ENCODE measurements at places on chromosomes 11 and 22.

- DNase-seq = no peak
These were observed 81.5 kb upstream of the BID start for GRCh38 chr22:17855572-17856290.

GRCh38 chr11:120835601-120836228, 188.2 kb upstream of the TBCEL start:
- DNase-seq = no peak

DNA sequence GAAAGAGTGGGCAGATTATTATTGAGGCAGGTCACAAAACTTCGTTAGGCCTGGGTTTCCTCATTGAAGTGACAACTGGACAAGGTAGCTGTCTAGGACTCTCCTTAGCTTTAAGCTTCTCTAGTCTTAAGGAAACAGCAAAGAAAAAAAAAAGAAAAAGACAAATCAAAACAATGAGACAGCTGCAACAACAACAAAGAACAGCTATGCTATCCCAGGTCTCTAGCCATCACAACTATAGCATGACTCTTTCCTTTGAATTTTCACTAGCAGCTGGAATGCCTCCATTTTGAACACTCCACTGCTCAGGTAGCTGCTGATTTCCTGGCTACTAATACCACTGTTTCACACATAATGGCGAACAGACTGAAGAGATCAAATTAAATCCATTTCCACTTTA, 302.4 kb upstream of the SORL1-AS1 start:
- DNase-seq = no peak

- no peak for DNase-seq
These were observed 26.1 kb upstream of the CARD16 start for GRCh38 chr11:105071089-105071732.

DNA sequence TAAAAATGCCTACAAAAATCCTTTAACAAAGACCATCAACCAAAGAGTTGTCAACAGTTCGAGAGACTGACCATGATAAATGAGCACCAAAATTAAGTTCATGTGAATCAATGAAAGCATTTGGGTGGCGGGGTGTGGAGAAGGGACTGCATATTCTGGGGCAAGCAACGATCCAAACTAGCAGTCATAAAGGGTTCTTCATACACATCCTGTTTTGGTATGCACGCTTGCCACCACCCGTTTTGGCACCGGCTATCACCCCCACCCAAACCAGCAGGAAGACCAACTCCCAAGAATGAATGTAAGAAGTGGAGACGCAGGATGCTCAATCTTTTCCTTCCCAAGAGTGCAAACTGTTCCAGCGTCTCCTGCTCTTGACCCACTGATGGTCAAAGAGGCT, 80.8 kb downstream of the SGSM3 start:
- DNase-seq = no peak

- DNase-seq = peak; percentile 64
These were observed 22.4 kb downstream of the MMP10 start for GRCh38 chr11:102757823-102758549.

- no peak for DNase-seq
These were observed 1.2 kb upstream of the ARHGAP20 start for GRCh38 chr11:110713449-110713776.

DNA sequence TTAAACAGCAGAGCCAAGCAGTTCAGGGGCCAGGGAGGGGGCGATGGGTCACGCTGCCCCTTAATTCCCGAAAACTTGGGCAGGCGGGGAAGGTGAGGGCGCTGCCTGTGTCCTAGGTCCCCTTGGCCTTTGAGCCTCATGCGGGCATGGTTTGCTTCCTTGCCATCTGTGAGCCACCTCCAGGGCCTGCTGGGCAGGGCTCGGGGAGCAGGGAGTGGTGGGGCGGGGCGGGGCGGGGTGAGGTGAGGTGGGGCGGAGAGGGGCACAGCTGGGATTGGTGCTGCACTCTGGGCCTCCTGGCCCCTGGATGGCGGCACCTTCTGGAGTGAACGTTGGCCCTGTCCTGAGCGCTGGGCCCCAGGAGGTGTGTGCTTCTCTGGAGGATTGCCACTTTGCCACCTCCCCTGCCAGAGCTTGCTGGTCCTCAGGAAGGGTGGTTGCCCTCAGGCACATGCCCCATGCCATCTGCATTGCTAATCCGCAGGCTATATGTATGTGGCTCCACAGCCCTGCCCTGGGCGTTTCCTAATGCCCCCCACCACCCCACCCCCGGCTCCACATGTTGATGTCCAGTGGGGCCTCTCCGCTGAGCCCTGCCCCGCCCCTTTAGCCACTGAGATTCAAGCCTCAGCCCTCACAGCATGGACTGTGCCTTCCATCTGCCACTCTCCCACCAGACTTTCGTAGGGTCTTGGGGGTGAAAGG, 352.5 kb downstream of the TBC1D22A start:
- DNase-seq = no peak

- DNase-seq = no peak
These were observed 682.5 kb upstream of the CCDC179 start for GRCh38 chr11:23542816-23543215.

DNA sequence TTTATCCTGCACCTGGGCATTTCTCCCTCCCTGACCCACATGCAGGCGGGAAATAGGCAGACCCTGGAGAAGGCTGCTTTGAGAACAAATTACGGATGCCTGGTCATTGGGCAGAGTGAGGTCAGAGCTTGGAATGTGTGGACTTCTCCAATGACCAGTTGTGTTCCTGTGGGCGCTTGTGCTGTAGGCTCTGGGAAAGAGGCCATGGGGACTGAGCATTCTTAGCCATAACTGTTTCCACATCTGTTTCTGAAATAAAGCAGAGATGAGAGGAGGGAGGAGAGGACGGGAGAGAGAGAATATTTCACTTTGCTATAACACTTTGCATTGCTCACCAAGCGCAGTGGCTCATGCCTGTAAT, 11.2 kb upstream of the TMEM184B start:
- DNase-seq = no peak

DNA sequence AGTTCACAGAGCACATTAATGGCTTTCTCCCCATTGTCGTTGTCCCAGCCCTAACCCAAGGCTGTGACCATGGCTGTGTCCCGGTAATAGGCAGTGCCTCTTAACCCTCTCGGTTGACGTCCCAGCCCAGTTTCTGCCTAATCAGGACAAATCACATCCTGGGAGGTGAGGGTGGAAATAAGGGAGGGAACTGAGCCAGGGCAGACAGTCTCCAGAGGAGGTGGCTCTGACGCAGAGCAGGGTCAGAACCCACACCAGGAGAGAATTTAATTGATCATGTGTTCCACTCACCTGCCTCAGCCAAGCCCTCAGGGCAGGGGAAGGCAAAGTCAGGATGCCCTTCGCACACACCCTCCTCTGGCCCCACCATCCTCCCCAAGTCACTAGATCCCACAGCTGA, 17.0 kb downstream of the SLC43A1 start:
- no peak for DNase-seq

DNA sequence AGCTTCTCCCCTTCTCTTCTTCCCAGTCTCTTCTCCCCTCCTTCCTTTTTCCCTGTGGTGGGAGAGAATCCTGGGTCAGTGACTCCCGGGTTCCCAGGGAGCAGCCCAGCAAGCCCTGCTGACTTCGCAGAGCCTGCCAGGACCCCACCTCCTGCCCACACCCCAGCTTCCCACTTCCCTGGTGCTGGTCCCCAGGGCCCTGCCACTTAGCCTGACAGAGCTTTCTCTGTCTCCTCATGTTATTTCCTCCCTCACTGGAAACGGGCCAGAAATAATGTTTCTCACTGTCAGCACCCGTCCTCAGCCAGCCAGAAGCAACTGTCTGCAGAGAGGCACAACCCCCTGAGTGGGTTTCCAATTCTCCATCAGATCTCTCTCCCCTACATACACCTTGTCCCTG, 27.1 kb downstream of the C11orf96 start:
- no peak for DNase-seq

- no peak for DNase-seq
These were observed 88.1 kb downstream of the MN1 start for GRCh38 chr22:27713461-27713860.

DNA sequence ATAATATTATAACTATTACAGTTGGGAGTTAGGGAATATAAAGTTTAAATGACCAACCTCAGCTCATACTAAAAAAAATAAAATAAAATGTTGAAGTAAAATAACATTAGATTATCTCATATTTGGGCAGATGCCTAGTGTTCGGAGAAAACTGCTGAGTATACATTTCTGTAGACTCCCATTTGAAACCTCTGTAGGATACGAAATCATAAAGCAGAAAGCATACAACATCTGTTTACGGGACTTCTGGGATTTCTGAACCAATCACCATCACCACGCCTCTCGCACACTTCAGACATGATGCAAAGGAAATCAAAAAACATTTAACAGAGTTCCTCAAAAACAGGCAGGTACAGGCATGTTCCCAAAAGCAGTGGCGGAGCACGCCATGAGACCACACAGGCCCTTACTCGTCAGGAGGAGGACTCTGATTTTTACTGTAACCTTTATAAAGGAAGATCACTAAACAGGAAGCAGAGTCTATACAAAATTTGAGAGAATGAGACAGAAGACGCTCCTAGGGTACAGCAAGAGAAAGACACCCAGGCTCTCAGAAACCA, 8.6 kb downstream of the ZNF195 start:
- DNase-seq = no peak
